WTC11 (cell line): ENCODE measurements at places on chromosomes 5 and 9.
A peak's percentile ranks its signal among the peaks of the same experiment; 100 is the strongest.

DNA sequence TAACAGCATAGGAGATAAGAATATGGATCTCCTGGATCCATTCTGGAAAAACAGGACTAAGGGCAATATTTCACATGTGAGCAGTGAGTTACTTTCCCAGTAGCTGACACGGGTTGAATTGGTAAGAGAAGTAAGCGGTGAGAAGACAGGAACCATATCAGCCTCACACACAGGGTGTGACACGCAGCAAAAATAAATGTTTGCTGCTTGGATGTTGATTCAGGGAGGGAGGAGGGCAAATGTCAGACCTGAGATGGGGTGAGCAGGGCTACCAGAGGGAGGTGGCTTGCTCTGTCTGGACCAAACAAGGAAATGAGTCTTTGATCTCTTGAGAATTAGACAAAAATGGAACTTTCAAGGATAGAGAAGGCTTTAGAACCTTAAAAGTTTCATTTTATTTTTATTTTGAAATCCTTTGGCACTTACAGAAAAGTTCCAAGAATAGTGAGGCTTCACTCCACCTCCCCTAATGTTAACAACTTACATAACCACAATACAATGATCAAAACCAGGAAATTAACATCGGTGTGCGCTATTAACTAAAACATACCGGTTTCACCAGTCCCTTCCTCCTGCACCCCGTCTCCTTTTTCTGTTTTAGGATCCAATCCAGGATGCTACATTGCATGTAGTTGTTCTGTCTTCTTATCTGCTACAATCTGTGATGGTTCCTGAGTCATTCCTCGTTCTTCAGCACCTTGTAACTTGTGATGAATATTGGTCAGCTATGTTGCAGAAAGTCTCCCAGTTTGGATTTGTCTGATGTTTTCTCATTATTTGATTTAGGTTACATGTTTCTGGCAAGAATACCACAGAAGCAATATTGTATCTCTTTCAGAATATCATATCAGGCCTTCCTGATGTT is 20.5 kb upstream of the ARHGEF28 start:
- DNase-seq: no peak

DNA sequence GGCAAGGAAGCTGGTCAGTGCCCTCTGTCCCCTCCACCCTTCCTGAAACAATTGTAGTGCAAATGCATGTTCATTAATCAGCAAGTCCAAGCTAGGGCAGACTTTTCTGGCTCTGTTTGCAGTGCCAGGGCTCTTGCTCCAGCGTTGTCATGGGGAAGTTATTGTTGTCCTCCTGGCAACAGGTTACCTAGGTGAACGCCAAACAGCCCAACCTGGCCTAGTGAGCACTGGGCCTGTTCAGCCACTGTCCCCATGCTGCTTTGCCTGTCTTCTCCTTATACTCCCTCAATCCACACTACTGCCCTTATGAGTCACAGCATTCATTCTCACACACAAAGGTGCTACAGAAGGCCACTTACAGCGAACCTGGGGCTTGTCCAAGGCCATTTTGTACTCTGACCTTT is 34.5 kb upstream of the GLIS3 start:
- peak; percentile 30 for DNase-seq

- DNase-seq: no peak
These were observed 341.0 kb upstream of the DMAC1 start for GRCh38 chr9:8140557-8140956.

DNA sequence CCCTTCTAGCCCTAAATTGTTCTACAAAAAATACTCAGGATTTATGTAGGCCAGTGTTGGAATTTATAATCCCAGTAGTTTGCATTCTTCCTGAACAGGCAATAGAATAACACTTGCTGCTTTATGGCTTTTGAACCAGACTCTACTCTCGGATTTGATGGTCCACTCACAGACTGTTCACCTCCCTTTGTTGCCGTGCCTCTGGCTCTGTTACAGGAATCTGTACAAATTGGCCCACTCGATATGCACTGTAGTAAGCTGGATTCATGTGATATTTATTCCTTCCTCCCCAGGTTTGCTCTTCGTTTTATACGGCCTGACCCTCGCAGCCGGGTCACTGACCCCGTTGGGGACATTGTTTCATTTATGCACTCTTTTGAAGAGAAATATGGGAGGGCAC is 43.7 kb downstream of the FAF2 start:
- DNase-seq: no peak

- no peak for DNase-seq
These were observed 65.9 kb downstream of the PRKACG start for GRCh38 chr9:68947842-68948569.

DNA sequence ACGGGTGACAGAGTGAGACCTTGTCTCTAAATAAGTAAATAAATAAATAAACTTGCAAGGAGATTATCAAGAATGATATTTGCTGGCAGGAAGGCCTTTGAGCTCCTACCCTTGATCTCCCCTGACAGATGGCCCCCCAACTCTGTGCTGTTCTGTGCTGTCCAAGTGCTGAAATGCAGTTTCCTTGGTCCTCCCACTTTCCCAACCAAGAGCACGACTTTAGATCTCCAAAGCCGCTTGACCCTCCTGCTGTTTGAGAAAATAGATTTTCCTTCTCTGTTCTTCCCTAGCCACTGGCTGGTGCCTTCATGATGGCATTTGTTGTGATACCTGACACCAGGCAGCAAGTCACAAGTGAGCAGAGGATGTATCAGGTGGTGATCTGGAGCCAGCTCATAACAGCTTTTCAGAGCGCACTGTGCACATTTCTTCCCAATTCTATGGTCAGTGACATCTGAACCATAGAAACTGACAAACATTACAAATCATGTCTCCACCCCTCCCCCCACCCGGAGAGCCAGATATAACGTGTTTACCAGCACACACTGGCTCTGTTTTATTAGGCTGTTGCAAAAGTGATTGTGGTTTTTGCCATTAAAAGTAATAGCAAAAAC is 80.0 kb upstream of the PUM3 start:
- peak; percentile 16 for DNase-seq

DNA sequence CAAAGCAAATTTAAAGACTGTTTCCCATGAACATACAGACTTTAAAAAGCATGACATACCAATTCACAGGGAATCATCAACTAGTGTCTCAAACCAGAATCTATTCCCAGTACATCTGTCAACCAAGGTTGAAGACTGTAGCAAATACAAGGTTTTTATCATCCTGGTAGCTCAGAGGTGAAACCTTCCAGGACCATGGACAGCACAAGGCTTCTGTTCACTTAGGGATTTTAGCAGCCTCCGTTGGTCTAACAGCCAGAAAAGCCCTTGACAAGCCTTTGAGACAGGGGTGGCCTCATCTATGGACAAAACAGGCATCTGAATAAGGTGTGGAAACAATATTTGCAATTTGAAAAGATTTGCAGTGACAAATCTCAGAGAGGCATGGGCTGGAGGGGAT is 119.0 kb downstream of the TRIM32 start:
- DNase-seq: peak; percentile 46

DNA sequence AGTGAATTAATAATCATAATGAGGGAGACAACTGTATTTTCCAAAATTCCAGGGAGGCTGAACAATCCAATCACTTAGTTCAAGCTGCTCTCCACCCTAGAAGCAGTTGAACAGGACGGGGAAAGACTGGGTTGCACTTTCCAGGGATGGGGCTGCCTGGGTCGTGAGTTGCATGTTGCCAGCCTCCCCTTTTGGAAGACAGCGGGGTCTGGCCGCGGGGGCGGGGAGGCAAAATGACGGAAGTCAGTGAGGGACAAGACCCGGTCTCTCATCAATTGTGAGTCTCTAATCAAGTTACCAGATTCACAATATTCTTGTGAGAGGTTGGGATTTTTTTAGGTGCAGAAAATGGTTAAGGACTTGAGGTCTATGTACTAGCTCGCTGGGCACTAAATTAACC is 484.1 kb downstream of the ZSWIM6 start:
- DNase-seq: no peak

DNA sequence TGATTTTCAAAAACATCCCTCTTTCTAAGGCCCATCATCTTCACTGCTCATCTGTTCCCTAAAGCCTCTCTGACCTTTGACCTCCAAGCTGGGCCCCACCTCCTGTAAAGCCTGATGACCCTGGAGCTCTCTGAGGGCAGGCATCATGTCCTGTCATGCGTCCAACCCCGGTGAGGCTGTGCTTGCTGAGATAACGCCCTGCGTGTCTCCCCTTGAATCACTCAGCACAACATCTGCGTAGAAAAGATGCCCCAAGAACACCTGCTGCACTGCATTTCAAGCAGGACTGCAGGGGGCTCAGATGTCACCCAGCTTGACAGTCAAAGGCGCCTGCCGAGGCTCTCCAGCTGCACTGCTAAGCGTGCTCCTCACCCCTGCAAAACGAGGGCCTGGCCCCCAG is 78.0 kb downstream of the OTULIN start:
- no peak for DNase-seq

- DNase-seq: no peak
These were observed 77.0 kb upstream of the RASA1 start for GRCh38 chr5:87190687-87191086.

GRCh38 chr5:177429248-177430040 is 3.0 kb downstream of the GRK6 start:
- DNase-seq: no peak

- DNase-seq: no peak
These were observed 66.9 kb downstream of the TLR4 start for GRCh38 chr9:117771136-117771535.

DNA sequence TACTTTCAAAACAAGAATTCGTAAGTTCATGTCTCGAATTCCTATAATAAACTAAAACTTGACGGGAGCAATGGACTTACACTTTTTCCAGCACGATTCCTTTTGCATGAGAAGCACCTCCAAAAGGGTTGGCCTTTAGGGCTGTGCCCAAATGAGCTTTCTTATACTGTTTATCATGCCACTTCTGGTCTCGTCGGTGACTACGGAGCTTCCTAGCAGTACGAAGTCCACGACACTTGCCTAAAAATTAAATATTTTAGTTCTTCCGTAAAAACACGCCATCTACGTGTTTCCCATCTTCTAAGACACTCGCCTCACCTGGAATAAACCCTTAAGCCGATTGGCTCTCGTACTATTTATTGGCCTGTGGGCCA is 554 bp downstream of the RPS23 start:
- no peak for DNase-seq

DNA sequence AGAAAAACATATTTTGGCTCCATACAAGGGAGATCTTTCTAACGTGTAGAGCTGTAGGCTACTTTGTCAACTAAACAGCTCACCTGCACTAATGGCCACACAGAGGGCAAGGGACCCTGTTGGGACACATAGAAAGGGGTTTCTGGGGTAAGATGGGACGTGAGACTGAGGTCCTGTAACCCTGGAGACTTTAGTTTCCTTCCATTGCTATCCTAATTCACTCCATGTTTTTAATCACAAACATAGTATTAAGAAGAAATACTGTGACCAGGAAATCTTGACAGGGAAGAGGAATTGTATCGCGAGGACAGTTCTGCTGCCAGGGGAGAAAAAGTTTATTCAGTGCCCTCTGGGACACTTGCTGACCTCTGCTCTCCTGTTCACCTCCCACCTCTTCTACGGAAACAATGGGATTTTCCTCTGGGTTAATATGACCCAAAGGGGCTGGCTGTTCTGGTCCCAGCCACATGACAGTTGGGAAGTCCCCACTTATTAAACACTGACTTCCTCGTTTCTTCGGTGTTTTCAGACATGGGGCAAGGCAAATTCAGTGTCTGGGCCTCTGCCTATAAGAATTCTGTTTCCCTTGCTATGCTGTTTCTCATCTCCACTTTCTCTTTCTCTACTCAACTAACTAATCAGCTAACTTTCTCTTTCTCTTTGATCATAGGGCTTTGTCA is 106.9 kb upstream of the SEMA6A start:
- DNase-seq: no peak
